ENCODE measurements at places on chromosomes 5 and 9.

DNA sequence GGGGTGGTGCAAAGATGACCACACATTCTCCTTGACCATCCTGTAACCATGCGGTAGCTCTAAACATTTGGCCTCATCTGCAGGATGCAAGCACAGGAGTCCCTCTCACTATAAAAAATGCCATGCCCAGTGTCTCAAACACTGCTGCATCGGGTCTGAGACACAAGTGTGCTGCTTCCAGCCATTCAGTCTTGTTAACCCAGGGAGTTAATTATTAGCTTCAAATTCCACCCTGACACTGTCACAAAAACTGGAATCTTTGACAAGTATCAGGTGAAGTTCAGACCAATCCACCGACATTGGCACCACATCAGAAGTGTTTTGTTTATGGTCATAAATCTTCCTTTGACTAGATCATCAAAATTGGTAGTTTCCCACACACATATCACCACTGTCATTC lies 119.1 kb upstream of the RASEF start:
- DNase-seq: no peak

GRCh38 chr9:129500161-129500862 lies 120.6 kb downstream of the C9orf50 start:
- no peak for DNase-seq

DNA sequence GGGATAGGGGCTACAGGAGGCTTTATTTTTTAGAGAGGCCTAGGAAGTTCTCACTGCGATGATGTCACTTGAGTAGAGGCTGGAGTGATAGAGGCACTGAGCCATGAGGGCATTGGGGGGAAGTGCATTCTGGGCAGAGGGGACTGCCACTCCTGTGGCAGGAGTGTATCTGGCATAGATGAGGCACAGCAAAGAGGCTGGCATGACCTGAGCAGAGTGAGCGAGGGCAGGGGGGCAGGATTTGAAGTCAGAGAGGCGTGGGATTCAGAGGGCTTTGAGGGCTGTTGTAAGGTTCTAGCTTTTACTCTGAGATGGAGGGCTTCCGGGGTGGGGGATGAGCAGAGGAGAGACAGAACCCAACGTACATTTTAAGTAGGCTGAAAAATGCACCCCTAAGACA lies 91.9 kb upstream of the SH3PXD2B start:
- DNase-seq: no peak

DNA sequence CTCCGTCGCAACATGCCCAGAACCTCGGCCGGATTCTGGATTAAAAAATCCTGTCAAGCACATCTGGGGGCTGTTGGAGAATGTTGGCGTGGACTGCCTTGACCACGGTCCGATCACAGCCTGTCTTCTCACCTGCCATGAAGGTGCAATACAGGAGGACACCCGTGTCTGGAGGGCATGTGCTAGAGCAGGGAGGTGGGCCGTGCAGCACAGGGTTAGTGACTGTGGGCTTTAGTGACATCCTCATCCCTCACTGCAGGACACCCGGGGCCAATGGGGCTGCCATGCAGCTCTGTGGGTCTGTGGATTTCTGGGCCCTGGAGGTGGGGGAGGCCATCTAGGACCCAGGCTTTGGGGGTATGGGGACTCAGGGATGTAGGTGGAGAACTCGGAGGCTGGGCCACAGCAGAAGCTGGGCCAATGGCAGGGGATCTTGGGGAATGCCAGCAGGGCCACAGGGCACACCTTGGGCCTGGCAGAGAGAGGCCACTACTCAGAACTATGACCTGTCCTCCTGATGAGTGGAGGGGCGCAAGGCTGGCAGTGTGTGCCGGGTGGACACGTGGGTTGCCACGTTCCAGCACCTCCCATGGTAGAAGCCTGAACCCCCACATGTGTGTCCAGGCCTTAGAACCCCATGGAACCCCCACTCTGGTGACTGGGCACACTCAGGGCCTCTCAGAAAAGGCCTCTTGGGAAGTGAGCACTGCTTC lies 23.3 kb downstream of the ZDHHC11B start:
- DNase-seq: no peak

DNA sequence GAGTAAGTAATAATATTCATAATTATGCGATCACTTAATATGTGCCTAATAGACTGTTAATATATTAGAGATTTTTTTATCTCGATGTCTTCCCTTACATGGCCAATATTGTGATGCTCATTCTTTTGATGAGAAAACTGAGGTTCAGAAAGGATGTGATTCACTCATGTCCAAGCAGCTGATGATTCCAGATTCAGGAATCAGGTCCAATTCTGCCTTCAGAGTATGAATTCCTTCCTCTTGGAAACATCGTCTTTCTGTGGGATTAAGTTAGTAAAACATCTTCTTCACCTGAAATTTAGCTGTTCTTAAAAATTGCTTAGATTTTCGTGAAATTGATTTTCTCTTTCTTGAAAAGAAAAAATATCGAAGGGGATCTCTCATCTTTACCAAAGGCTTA lies 242.5 kb upstream of the RFX3 start:
- no peak for DNase-seq

- no peak for DNase-seq
Measured at GRCh38 chr5:174223355-174223754, 177.8 kb downstream of the NSG2 start.

DNA sequence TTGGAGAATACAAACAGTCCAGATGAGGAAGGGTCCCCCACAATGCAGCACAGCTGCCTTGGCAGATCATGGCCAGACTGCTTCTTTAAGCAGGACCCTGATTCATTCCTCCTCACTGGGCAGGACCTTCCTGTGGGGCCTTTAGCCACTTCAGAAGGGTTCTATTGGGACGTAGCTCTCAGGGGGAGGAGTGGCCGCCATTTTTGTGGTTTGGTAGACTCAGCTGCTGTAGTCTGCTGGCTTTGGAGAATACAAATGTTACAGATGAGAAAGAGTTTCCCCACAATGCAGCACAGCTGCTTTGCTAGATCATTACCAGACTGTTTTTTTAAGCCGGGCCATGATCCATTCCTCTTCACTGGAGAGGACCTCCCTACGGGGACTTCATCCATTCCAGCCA lies 57.4 kb downstream of the TMEM38B start:
- DNase-seq: no peak

DNA sequence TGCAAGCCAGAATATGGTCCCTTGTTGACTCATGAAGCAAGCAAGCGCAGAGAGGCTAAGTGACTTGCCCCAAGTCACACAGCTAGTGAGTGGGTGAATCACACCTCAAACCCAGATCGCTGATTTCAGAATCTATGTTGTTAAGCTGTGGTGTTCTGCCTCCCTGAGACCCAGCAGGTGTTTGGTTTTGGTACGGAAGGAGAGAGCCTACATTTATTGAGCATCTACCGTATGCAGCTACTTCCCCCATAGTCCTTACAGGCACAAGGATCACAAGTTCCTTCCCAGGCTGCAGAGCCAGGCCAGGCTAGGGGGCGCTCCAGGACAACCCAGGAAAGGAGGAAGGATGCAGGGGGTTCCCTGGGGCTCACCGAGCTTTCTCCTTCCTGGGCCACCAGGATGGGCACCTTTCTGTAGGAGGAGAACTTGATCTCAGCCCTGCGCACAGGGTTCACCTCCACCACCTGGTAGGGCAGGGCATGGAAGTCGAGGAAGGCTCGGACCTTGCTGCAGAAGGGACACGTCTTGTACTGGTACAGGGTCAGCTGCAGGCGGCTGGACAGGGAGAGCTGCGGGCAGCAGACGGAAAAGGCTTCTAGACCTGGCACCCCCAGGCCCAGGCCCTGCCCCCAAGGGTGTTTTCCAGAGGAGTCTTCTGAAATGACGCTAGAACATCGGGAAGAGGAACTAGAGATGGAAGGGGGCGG lies 2.5 kb downstream of the PTGES2 start:
- DNase-seq: no peak

DNA sequence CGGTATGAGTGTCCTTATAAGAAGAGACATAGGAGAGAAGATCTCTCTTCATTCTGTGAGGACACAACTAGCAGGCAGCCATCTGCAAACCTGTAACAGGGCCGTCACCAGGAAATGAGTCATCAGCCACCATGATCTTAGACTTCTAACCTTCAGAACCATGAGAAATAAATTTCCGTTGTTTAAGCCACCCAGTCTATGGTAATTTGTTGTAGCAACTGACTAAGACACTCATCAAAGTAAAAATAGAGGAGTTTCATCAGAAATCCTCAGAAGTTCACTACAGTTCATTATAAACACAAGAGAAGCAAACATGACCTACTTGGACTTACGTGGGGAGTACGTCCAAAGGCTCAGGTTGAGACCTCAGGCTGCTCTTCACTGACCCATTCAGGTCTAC lies 357.7 kb downstream of the SEMA5A start:
- DNase-seq: no peak

GRCh38 chr5:12985142-12985541 lies 959.3 kb downstream of the DNAH5 start:
- no peak for DNase-seq

DNA sequence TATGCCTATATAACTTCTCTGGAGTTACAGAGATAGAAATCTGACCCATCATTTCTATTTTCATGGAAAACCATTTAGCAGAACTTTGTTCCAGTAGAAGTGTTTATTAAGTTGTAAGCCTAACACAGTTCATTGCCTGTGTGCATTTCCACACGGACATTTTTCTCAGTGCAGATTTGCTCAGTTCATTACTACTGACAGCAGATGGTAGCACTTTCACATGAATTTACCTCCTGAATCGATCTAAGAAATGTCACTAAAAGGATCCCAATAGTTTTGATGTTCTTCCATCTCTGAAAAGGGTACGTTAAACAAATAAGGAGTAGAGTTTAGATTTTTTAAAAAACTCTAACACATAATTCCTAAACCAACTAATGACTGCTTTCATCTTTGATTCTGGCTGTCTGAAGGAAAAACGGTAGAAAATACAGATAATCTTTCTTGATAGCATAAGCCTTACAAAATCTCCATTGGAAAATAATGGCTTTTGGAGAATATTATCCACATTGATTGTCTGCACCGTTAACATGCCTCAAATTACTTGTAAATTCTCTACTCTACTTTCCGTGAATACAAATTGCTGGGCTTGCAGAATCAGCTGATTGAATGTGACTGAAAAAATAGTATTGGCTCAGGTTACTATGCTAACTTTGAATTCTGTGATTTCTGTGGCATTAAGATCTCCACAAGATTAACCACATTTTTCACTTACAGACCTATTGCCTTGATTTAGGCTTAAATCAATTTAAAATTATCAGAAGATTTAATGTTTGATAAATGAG lies 33.1 kb downstream of the RPS23 start:
- no peak for DNase-seq

Measured in stimulated activated CD4-positive, alpha-beta T cell treated with anti-CD3 and anti-CD28 coated beads, Interleukin-2, amount 100 ng/mL, for 48 hours (primary cell).